Effector memory CD4-positive, alpha-beta T cell (primary cell): ENCODE measurements at places on chromosomes 2 and 18.

DNA sequence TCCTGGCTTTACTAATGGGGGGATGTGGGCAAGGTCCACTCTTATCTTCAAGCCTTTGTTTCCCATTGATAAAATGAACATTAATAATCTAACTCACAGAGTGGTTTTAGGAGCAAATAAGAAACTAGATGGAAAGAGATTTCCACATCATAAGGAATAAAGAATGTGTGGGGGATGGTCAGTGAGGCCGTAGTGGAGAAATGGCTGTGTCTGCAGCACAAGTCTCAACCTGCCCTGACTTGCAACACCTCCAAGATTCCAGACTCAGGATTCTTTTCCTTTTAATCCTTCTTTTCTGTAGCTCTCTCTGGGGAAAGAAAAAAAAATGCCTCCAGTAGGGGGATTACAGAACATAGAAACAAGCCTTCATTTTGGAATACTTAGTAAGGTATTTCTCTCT lies 124.2 kb upstream of the MEX3C start:
- no peak for DNase-seq

DNA sequence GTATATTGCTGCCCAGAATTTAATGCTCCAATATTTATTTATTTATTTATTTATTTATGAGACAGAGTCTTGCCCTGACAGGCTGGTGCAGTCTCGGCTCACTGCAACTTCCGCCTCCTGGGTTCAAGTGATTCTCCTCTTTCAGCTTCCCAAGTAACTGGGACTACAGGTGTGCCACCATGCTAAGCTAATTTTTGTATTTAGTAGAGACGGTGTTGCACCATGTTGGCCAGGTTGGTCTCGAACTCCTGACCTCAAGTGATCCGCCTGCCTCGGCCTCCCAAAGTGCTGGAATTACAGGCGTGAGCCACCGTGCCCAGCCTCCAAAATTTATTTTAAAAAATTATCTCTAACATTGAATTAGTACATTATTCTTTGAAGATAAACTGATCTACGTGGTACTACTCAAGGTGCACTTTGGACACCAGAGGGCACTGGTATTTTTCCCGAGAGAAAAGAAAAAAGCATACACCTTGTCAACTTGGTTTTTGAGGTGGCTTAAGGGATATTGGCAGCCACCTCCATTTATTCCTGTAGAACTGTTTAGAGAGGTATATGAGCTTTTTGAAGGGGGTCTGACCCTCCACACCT lies 1.4 kb upstream of the IDH1 start:
- no peak for DNase-seq

DNA sequence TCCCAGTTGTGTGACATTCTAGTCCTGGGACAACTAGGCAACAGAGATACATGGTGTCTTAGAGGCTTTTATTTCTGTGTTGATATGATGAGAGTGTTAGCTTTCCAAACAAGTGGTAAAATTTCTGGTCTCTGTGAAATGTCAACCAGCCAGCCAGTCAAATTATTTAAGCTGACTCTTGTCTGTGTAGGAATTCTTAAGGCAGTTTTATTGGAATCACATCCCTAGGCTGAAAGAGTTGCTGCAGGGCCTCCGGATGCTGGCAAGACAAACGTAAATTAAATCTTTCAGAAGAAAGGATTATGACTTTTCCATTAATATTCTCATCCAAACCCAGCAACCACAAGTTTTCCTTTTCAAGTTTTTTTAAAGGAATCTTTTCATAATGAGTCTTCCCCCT lies 44.6 kb downstream of the SERPINB7 start:
- no peak for DNase-seq

DNA sequence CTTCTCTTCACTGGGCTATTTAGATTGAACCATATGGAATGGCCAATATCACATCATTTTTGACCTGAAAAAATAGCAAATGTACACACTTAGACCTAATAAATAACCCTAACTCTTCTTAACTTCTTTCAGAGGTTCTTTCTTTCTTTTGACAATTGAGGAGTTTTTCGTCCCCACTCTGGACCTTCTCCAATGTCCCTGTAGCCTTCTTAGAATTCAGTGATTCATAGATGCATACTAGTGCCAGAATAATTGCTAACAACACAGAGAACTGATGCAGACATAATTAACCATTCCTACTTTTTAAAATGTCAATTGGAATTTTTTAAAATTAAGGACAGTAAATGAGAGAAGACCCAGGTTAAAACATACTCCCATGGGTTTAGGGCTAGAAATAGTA lies 20.0 kb downstream of the DAPL1 start:
- no peak for DNase-seq

- no peak for DNase-seq
Observed at GRCh38 chr2:223669453-223670225, 67.5 kb upstream of the SCG2 start.

DNA sequence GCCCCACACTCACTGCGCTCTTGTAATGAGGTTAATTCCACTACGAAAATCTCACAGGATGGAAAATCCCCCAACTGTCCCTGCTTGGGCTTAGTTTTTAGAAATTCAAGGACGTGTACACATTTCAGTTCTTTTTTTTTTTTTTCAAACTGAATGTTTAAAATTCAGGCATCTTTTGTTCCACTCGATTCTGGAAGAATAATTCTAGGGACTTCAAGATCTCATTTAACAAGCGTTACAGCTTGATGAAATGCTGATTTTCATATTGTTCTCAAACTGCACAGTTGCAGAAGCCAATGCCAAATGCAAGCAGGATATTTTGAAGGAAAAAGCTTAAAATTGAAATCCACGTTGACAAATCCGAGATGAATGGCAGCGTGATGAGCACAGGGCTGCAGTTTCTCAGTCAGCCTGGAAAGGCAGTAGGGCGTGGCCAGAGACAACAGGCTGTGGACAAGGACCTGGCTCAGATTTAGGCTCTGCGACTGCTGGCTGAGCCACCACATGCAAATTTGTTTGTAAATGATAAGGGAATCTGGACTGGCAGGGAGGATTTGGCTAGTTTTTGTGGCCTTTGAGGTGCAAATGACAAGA lies 128.1 kb upstream of the MYCN start:
- DNase-seq = no peak

DNA sequence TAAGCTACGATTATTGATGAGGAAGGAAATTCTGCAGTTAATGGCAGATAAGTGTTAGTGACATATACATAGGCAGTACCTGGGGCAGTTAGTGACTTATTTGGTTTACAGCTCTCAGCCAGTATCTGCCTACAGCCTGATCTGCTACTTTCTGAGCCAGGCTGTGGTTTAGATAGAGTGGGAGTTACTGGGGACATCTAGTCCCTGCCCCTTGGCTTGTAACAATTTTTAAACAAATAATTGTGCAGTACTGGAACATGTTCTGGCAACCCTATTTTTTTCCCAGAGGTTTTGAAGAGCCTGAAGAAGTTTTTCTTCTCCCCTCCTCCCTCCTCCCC lies 2.3 kb downstream of the KIF5C start:
- DNase-seq = no peak
